ENCODE measurements at places on chromosomes 3 and 15.

DNA sequence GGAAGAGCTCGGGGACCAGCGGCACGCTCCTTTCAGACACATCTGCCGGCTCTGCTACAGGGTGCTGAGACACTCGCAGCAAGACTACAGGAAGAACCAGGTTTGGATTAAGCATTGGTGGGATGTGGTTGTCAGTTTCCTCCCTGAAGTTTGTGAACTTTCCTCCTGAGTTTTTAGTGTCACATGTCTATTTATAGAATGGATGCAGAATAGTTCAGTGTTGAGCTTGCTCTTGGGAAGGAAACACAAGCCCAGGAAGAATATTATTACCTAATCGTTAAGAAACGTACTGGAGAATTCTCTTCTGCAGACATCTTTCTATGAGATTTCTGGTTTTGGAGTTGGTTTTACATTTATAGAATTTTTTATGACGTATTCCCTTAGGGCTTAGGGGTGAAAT lies 172.0 kb downstream of the ITPR1 start:
- no peak for DNase-seq

- no peak for DNase-seq
Measured at GRCh38 chr3:31456373-31456772, 76.4 kb upstream of the STT3B start.

DNA sequence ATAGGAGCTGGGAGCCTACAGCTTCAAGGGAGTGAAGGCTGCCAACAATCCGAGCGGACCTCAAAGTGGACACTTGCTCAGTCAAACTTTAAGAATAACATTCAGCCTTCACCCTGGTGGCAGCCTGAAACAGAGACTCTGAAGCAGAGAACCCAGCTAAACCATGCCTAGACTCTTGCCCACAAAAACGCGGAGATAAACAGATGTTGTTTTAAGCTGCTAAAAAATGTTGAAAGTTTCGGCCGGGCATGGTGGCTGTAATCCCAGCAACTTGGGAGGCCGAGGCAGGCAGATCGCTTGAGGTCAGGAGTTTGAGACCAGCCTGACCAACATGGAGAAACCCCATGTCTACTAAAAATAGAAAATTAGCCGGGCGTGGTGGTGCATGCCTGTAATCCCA lies 29.8 kb upstream of the TRIM59 start:
- no peak for DNase-seq

DNA sequence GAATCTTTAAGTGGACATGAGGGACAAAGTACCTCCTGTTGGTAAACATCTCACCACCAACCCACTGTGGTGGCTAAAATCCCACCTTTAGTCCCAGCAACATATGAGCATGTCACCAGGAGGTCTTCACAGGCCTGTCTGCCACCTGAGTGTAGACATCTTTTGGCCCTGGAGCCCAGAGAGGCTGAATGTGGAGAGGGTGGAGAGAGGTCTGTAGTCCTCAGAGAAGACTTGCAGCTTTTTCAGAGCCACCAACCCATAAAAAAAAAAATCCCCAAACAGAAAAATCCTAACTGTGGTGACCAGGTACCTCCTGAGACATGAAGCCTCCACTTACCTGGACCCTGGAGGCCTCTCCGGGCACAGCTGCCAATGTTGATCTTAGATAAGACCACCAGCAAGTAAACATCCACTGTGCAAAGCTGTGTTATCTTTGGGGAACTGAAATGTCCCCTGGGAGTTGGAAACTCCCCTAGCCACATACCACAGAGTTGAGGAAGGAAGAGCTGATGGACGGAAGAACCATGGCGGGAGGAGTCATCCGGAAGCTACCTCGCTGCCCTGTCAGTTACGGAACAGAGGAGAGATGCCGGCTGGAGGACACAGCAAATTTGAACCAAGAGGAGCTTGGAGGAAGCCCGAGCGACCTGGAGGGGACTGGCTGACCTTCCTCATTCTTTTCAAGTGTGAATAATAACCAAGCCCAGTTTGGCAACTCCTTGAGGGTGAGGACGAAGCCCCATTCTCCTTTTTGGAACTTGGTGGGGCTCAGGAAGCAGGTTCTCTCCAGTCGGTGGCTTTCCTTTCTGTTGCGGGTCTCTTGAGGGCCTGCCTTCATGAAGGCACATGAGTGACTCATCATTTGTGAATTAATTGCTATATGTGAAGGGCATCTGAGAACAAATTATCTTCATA lies at the start of gene GHRL:
Gene GHRL, minus strand, starts transcription at position 443 of the 915 bp plus-strand sequence. CDS start 2,767 bp downstream, outside the sequence.
- no peak for DNase-seq

DNA sequence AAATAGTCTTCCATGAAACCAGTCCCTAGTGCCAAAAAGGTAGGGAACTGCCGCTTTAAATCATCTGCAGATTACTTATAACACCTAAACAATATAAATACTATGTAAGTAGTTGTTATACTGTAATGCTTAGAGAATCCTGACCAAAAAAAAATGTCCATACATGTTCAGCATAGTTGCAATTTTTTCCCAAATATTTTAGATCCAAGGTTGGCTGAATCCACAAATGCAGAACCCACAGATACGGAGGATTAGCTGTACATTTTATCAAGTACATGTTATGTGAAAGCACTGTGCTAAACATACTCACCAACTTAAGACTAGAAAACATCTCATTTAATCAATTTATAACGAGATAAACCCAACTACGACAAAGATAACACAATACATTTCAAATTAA lies 9.3 kb downstream of the MSL2 start:
- no peak for DNase-seq

GRCh38 chr15:33453761-33454160 lies 143.0 kb downstream of the RYR3 start:
- DNase-seq = no peak

DNA sequence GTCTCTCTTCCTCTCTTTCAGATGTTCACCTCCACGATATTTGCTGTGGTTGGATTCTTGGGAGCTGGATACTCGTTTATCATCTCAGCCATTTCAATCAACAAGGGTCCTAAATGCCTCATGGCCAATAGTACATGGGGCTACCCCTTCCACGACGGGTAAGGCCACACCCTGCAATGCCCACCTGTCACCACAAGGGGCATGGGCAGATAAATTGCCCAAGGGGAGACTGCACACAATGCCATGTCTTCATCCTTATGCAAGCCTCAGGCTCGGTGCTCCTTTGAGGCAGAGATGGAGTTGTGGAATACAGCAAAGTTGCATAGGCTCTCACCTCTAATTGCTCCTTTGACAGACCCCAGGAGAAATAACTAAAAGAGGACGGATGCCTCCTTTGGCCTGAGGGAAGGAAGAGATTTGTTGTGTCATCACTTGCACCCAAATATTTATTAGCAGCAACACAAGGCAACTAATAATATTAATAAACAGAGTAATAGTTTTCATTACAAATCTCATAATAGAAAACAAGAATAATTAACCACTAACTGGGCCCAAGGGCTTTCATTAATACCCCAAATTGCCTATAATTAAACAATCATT lies 13.2 kb downstream of the TM4SF4 start:
- DNase-seq = peak; percentile 52

DNA sequence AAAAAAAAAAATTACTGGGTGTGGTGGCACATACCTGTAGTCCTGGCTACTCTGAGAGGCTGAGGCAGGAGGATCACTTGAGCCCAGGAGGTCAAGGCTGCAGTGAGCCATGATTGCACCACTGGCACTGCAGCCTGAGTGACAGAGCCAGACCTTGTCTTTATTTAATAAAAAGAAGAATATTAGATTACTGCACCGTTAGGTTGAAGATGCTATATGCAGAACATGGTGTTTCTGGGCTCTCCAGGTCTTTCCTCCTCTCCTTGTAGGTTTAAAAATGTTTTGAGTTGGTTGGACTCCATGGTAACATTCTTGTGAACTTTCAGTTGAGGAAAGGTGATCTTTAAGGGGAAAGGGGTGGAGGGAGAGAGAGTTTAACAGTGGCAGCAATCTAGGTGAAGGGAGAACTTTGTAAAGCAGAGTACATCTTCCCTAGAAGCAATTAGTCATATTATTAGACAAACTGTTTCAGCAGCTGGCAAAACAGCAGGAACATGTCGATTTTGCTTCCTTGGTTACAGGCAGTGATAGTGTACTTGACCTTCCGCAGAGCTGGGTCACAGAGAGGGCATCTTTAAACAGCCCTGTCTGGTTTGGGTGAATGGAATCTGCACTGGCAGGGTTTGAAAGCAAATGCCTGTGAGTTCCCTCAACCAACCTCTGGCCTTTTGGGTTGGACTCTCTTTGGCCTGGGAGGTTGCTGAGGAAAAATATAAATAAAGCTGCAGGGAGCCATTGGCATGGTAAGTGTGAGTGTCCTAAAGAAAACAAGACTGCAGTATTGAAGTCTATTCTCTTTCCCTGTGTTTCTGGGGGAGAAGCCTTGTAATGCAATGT lies 42.8 kb downstream of the NR2C2 start:
- DNase-seq = peak; percentile 11

GRCh38 chr15:41790756-41791546 lies 16.7 kb downstream of the MAPKBP1 start:
- no peak for DNase-seq

- DNase-seq = peak; percentile 28
Measured at GRCh38 chr3:10471054-10471688, 34.2 kb downstream of the ATP2B2 start.

DNA sequence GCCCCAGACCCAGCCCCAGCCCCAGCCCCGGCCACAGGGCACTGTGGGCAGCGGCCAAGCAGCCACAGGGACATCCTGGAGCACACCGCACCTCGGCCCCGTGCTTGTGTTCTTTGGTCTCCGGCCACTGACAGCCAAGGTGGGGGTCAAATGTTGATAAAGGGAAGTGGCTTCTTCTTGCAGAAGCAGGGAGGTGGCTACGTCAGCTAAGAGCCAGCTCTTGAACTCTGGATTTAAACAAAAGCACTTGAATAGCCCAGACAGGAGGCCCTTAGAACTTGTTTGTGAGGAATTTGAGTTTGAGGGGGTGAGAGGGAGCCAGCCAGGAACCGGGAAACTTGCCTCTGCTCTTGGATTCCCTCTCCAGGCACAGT lies 135.8 kb upstream of the ABHD17C start:
- DNase-seq = no peak

DNA sequence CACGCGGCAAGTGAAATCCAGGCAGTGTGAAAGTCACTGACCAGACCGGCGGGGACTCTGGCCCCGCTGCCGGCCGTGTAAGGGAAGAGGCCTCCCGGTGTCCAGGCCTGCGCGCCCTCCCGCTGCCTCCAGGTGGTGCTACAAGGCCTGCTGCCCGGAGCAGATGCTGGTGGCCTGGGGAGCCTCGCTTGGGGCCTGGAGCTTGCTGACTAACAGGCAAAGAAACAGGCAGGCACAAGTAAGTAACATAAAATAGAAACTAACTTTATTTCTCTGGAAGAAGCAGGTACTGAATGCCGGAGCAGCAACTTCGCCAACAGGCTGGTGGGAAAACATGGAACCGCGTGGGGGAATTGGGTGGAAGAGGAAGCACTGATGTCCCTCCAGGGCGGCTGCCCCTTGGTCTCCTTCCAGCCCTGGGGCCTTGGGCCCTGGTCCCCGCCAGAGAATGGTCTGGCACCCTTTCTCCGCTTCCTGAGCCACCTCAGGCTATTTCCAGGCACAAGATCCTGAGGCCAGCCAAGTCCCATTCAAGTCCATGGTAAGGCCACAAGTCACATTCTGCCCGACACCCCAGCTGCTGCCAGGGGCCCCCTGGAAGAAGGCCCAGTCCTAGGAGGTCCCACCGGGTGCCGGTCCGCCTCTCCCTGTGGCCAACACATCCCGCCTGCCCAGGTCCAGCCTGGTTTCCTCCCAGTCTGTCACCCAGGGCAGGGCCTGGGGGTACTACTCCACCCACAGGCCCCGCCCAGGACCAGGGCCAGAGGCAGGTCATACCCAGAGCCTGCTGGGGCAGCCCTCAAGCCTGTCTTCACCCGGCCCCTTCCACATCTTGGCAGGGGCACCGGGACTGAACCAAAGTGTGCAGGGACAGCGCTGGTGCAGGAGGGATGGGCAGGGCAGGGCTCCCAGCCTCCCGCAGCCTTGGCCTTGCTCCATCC lies 45.0 kb downstream of the TNK2 start:
- peak; percentile 90 for DNase-seq

DNA sequence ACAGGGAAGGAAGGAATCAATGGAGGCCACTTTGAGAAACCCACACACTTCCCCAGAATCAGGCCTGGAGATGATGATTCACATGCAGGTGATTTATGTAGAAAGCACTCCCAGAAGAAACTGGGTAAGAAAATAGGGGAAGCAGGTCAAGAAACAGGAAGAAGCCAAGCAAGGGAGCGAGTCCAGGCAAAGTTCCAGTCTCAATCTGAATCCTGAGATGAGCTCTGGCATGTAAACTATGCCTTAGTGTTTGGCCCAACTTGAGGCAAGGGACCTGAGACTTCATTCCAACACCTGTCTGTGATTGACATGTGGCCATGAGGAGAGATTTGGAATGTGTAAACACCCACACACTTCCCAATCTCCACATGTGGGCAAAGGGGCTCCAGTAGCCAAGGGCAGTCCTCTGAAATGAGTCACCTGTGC lies 61.6 kb upstream of the CTNNB1 start:
- DNase-seq = no peak

DNA sequence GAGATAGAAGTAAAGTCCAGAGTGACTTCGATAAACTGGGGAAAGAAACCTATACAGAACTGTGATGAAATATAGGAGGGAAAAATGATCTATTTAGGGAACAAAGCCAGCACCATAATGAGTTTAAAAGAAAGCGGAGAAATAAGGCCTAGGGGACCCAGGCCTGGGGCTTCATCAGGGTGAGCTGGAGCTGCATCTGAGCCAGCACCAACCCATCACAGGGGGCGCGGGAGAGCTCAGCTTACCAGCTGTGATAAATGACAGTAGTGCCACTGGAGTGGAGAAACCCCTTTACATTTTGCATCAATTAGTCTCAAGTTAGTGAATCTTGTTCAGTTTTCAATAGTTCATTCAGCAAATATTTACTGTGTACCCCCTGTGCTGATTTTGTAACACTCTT lies 21.3 kb downstream of the PODXL2 start:
- DNase-seq = no peak

DNA sequence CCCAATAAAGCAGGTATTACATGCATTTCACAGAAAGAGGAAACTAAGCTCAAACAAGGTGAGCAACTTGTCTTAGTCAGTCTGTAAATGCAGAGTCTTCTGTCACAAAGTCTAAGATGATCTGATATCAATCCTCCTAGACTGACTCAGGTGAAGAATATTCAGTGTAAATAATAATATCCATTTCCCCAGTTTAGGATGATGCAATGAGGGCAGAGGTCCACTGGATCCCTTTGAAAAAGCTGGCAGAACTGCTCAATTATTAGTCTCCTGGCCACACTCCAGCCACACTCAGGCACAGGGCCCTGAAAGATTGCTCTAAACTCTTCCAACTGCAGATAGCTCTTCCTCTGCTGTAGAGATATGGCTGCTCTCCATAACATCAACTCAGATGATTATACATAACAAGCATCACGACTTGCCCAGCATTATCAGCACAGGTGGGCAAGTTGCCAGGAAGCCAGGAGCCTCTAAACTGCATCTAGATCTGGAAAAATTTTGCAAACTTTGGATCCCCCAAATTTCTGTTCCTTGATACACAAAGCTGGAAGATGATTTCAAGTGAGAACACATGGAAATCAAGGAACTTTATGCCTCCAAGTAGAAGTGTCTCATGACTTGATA lies 129.8 kb upstream of the CPNE4 start:
- no peak for DNase-seq

DNA sequence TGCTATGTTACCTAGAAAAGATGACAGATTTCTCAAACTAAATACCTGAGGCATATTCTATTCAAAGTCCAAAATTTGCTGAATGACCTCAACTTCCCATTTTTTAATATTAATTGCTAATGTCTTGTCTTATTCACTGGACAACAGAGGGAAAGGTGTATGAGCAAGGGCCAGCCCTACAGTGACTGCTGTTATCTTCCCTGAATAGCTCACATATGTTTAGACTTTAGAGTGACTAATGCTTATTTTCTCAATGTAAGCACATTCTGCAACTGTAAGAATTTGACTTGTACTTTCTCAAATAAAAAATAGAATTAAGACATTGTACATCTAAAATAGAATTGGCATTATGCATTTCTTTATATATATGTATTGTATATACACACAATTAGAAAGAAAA lies 26.5 kb upstream of the AADACL2 start:
- no peak for DNase-seq
